ENCODE measurements at places on chromosomes 5 and 9. TPM values are rescaled to one million over a fixed set of nuclear protein-coding genes. Genes with fewer than 3 reads are reported as not detected.

GRCh38 chr5:156031181-156031580, 295.8 kb upstream of the SGCD start:
- no peak for DNase-seq

GRCh38 chr9:78026947-78027346, 4.7 kb downstream of the GNAQ start:
- DNase-seq = no peak

DNA sequence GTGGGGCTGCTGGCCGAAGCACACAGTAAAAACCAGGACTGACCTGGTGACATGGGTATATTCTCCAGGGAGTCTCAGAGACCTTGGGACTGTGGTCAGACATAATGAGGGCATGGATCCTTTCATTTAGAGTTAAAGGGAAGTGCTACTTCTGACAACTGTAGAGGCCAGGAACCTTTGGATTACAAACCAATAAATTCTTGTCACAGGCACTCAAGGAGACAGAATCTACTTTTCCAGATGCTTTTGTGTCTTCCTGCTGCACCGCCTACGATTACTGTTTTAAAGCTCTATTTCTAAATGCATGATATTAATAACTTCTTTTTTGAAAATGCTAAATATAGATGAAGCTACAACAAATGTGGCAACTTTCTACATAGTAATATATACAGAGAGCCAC, 106.5 kb upstream of the LPAR1 start:
- no peak for DNase-seq

- no peak for DNase-seq
These were observed 127.7 kb upstream of the C9orf72 start for GRCh38 chr9:27701016-27701415.

Gene BRINP1
- total RNA-seq = 0.59 TPM

Data from skin of body (tissue), 3 donors.